ENCODE measurements at places on chromosomes 7 and 10. TPM values are rescaled to one million over a fixed set of nuclear protein-coding genes. Genes with fewer than 3 reads are reported as not detected.

DNA sequence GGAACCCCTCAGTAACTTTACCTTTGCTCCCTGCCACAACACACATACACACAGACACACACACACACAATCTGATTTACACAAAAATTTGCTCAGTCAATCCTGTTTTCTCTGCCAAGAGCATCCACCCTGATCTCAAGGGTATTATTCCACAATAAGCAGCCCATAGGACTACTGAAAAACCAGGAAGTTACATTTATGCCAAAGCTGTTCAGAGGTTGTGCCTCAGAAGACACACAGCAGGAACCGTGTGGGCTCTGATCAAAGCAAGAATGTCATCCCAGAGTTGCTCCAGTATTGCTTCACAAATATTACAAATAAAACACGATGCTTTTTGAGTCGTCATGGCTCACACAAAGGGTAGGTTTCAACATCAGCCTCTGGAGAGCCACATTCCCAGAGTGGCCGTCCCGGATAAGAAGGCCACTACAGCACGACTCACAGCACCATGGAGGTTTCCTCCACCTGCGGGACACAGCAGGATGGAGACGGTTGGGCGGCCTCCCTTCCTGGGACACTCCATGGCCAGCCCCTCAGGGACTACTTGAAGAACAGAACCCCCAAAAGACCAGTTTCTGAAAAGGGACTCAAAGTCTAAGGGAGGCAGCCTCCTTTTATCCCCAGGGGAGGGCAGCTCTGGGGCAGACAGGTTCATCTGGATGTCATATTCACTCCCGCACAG lies 1.6 kb downstream of the AIFM2 start:
- H3K4me3 ChIP-seq: peak overlapping the region; percentile 90
- peaks cover 17% of the 10 kb centered on the region for H3K4me1 ChIP-seq
- no peaks in the 10 kb centered on the region for H3K27me3 ChIP-seq
- H3K36me3 ChIP-seq: no peaks in the 10 kb centered on the region

- no peaks in the 10 kb centered on the region for H3K36me3 ChIP-seq
- H3K27ac ChIP-seq: no peak overlapping the region
- DNase-seq: no peak
- peaks cover 2% of the 10 kb centered on the region for H3K27me3 ChIP-seq
Measured at GRCh38 chr7:13984831-13985685, 4.4 kb downstream of the ETV1 start.

- H3K4me1 ChIP-seq: no peaks in the 10 kb centered on the region
- H3K4me3 ChIP-seq: no peak overlapping the region
- no peak for DNase-seq
- no peak overlapping the region for H3K27ac ChIP-seq
- no peaks in the 10 kb centered on the region for H3K27me3 ChIP-seq
Measured at GRCh38 chr10:98236862-98237261, 31.1 kb downstream of the LOXL4 start.

GRCh38 chr7:32481921-32482320 lies 8.3 kb downstream of the LSM5 start:
- peak overlapping the region; percentile 62 for H3K27ac ChIP-seq
- peaks cover 4% of the 10 kb centered on the region for H3K4me1 ChIP-seq
- H3K36me3 ChIP-seq: peaks cover 4% of the 10 kb centered on the region
- H3K4me3 ChIP-seq: no peak overlapping the region
- no peak for DNase-seq

DNA sequence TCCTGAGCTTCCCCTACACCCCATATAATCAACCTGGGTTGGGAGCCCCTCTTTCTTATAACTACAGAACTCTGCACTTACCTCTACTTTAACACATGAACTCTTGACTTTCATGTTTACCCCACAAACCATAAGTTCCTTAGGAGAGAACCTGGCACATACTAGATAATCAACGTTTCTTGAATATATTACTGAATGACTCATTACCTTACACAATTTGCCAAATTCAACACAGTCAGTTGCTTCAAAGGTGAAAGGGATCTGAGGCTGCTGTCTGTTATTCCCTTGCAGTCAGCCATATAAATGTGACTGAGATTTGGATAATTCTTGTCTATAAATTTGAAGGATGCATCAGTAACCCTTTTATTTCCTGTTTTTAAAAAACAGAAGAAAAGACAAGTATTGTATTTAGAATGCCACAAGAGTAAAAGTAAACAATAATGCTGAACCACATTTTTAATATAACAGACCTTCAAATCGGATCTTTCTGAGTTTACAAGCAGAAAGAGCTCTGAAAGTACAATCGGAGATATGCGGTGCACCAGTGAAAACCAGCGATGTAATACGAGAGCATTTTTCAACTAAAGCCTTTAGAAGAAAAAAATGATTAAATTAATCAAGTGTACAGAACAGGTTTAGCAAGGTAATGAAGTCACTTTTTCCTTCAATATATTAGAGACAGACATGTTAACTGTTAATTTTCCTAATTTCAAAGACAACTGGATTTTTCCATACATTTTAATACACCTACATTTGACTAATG lies 29.5 kb upstream of the LRRC17 start:
- no peak for DNase-seq
- peaks cover 34% of the 10 kb centered on the region for H3K4me1 ChIP-seq
- peak overlapping the region; percentile 93 for H3K27ac ChIP-seq
- peak overlapping the region; percentile 29 for H3K4me3 ChIP-seq
- no peaks in the 10 kb centered on the region for H3K27me3 ChIP-seq

DNA sequence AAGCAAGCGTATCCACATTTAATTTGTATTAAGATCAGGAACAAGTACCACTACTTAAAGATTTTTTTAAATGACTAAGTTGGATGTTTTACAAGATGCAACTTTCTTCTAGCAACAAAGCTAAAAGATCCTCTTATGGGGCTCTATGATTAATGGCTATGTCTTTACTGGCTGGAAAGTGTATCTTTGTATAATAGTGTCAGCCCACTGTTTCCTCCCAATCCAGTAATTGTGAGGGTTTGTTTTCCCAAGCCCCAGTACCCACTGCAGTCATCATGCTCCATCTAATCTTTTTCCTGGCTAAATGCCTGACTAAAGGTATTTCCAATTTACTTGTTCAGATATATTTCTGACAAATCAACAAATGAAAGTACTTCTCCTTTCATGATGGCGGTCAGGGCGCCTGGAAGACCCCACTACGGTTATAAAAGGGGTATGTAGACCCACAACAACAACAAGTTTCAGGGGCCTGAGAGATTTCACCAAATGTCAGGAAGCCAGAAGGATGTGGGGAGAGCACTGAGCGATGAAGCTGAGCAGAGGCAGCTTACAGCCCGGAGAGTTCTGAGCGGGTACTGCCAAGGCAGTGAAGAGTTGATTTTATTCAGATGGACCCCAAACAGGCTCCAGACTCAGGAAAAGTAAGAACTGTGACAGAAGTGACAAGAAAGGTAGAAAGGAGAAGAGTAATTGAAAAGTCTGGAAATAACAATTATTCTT lies 222.6 kb upstream of the KLF14 start:
- no peak for DNase-seq
- H3K36me3 ChIP-seq: peaks cover 3% of the 10 kb centered on the region
- no peaks in the 10 kb centered on the region for H3K27me3 ChIP-seq
- no peak overlapping the region for H3K27ac ChIP-seq
- peaks cover 9% of the 10 kb centered on the region for H3K4me1 ChIP-seq

GRCh38 chr10:113945075-113945686 lies 90.7 kb downstream of the NHLRC2 start:
- no peak overlapping the region for H3K27ac ChIP-seq
- H3K4me1 ChIP-seq: peaks cover 22% of the 10 kb centered on the region
- peaks cover 2% of the 10 kb centered on the region for H3K27me3 ChIP-seq
- no peak for DNase-seq

DNA sequence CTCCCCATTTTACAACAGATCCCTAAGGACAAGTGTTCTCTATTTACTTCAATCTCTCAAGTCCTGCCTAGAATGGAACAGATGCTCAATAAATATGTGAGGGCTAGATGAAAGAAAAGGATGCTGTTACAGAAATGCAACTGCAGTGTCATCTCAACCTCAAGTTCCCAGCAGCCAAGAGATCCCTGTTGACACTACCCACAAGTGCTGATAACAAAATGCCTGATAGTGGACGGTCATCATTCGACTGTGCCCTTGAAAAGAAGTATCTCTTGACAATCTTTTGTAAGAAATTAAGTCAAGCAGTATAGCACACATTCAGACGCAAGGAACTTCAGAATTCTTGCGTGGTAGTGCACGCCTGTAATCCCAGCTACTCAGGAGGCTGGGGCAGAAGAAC lies 133.2 kb downstream of the PARD3 start:
- H3K27me3 ChIP-seq: no peaks in the 10 kb centered on the region
- peaks cover 4% of the 10 kb centered on the region for H3K4me1 ChIP-seq
- no peak overlapping the region for H3K27ac ChIP-seq
- no peak overlapping the region for H3K4me3 ChIP-seq
- H3K36me3 ChIP-seq: no peaks in the 10 kb centered on the region
- no peak for DNase-seq

- no peak overlapping the region for H3K27ac ChIP-seq
- H3K4me1 ChIP-seq: peaks cover 11% of the 10 kb centered on the region
- no peak for DNase-seq
- H3K4me3 ChIP-seq: no peak overlapping the region
Measured at GRCh38 chr7:135716677-135717238, 11.2 kb downstream of the SLC13A4 start.

DNA sequence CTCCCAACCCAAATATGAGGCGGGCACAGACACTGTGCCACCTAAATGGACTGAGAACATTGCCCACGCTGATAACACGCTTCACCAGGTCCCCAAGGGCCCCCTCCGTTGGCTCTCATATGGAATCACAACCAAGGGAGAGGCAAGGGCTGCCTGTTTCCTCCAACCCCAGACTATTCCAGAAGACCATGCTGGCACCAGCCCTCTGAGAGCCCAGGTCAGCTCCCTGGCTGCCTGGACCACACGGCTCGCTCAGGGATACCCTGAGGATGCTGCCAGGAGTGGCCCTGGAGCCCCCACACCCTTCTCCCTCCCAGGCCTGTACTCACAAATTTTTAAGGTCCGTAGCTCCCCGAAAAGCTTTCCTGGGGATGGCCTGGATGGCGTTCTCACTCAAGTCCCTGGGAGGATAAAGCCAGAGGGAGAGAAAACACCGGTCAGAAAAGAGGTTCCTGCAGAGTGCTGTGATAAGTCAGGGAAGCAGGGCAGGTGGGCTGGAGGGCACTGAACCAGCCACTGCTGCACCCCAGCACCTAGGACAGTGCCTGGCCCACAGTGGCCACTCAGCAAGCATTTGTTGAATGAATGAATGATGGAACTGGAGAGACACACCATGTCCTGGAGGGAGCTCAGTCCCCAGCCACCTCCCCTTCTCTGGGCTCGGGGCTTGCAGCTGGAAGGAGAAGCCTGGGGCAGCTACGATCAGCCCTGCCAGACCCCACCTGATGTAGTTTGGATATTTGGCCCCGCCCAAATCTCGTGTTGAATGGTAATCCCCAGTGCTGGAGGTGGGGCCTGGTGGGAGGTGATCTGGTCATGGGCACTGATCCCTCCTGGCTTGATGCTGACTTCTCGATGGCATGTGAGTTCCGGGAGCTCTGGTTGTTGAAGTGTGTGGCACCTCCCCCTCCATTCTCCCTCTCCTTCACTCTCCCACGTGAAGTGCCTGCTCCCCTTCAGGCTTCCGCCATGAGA lies 119.8 kb downstream of the SLIT1 start:
- no peak for DNase-seq
- H3K27ac ChIP-seq: no peak overlapping the region
- peaks cover 48% of the 10 kb centered on the region for H3K27me3 ChIP-seq
- no peaks in the 10 kb centered on the region for H3K36me3 ChIP-seq
- H3K4me1 ChIP-seq: peaks cover 6% of the 10 kb centered on the region
- no peak overlapping the region for H3K4me3 ChIP-seq

- peaks cover 8% of the 10 kb centered on the region for H3K36me3 ChIP-seq
- H3K27me3 ChIP-seq: no peaks in the 10 kb centered on the region
- peaks cover 23% of the 10 kb centered on the region for H3K4me1 ChIP-seq
- H3K4me3 ChIP-seq: no peak overlapping the region
Measured at GRCh38 chr7:10913457-10913856, 60.2 kb upstream of the PHF14 start.

DNA sequence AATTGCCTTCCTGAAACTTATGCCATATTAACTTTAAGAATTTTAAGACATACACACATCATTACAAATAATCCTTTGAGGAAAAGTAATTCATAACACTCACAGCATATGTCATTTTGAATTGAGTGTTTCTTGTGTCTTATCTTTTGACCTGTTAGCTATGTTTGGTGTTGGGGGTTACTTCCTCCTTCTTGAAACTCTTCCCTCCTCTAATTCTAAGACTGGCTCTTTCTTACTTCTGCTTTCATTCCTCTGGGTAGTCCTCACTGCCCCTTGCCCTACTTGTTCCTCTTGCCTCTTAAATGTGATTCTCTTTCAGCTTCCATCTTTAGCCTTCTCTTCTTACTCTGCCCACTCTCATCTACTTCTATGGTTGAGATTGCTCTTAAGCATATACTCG lies 28.3 kb upstream of the PIP4K2A start:
- H3K27ac ChIP-seq: no peak overlapping the region
- H3K36me3 ChIP-seq: peaks cover 4% of the 10 kb centered on the region
- peaks cover 3% of the 10 kb centered on the region for H3K4me1 ChIP-seq
- H3K27me3 ChIP-seq: no peaks in the 10 kb centered on the region

GRCh38 chr10:8055420-8056349 lies 1.2 kb downstream of the GATA3 start:
- H3K36me3 ChIP-seq: peaks cover 9% of the 10 kb centered on the region
- DNase-seq: no peak
- peaks cover 63% of the 10 kb centered on the region for H3K4me1 ChIP-seq

DNA sequence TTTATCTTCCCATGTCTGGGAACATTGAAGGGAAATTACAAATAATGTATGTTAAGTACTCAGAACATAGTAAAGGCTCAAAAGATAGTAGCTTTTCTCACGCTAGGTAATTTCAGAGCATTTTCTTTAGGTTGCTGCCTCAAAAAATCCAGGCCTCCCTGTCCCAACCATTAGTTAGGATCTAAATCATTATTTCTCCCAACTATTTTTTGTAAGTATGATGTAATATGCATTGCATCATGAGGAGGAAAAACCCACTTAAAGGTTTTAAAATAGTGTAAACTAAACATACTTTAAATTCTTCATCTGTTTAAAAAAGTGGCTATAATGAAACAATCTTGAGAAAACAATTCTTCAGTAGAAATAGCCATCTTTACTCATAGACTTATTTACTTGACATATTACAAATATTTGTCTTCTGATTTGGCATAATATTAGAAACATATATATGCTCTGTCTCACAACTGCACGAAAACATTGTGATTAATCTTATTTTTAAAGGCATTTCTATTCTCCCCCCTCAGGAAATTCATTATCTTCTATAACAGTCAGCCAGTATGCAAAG lies 329.3 kb downstream of the ELMO1 start:
- peaks cover 20% of the 10 kb centered on the region for H3K4me1 ChIP-seq
- DNase-seq: no peak
- no peak overlapping the region for H3K27ac ChIP-seq
- no peak overlapping the region for H3K4me3 ChIP-seq
- no peaks in the 10 kb centered on the region for H3K36me3 ChIP-seq

DNA sequence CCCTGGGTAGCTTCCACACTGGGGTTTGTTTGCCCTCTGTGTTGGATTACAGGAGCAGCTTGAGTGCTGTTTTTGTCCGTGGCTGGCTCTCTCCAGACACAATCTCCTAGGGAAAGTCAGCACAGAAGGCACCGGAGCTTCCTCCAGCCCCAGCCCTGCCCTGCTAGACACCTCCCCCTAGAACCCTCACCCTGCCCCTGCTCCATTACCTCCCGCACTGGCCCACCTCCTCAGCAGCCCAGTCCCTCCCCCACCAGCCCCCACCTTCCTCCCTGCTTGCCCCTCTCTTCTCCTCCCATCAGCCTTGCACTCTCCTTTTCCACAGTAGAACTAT lies 130.5 kb downstream of the ADCY1 start:
- H3K36me3 ChIP-seq: no peaks in the 10 kb centered on the region
- H3K4me3 ChIP-seq: no peak overlapping the region
- peaks cover 16% of the 10 kb centered on the region for H3K27me3 ChIP-seq
- DNase-seq: no peak

Gene DBNL
- 70.9 TPM for total RNA-seq

Gene MGAM2
- total RNA-seq: 0.18 TPM

Gene ENTPD1
- total RNA-seq: 1.1 TPM

Gene FOXI2
- not detected for total RNA-seq

Gene PSD
- total RNA-seq: 12.4 TPM

Gene HOXA3
- total RNA-seq: 197 TPM

Gene CLDN3
- total RNA-seq: 10.6 TPM

Data from mesothelial cell of epicardium (in vitro differentiated cells).